ENCODE measurements at places on chromosomes 16 and 17.

DNA sequence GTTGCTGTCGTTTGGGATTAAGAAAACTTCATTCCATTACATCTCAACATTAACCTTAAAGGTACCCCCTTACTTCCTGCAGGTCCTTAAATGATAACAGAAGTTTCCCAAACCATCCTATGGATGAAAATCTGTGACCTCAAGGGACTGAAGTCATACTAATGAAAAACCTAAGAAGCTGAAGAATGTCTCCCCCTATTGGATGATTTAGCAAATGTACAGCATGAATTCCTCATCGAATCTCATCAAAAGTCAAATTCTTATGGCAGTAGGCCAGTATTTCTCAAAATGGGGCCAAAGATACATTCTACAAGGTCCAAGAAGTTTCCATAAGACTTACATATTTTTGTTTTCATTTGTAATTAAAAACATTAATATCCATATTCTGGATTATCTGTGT, 13.5 kb downstream of the SCO1 start:
- no peak for DNase-seq

GRCh38 chr17:59347975-59348391, 16.5 kb downstream of the YPEL2 start:
- DNase-seq: no peak

DNA sequence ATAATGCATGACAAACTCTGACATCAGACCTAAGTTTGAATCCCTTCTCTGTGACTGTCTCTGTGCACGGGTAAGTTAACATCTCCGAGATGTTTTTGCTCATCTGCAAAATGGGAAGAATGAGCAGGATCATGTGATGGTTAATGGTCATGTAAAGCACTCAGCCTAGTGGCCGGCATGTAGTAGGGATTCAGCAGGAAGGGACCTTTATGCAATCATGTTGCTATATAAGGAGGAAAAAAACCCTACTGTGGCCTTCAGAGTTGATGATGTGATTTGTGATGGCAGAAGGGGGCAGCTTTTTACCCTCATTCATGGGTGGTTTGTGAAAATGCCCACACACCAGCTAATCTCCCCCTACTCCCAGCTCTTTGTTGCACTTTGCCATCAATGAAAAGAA, 24.1 kb downstream of the CLEC16A start:
- no peak for DNase-seq

- no peak for DNase-seq
Measured at GRCh38 chr16:4628283-4628682, 3.7 kb downstream of the MGRN1 start.

GRCh38 chr17:8345052-8345690, 5.5 kb downstream of the ODF4 start:
- DNase-seq: no peak

- no peak for DNase-seq
Measured at GRCh38 chr17:82863941-82864712, 24.3 kb upstream of the ZNF750 start.

GRCh38 chr17:13728781-13729180, 127.1 kb upstream of the HS3ST3A1 start:
- DNase-seq: no peak

DNA sequence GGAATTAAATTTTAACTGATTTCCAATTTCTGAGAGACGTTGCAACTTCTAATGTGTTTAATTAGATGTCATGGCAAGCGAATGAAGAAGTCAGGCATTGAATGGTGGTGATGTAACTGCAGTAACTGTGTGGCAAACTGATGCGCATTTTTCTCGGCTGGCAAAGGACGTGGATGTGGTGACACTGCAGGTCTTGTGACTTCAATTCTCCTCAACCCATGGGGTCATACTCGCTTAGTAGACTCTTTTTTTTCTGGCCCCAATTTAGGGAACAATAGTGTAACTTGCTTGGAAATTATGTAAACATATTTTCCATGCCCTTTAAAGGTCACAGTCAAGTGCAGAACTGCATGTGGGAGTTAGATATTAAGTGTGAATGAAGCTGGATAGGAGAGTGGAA, 1.9 kb upstream of the FAM20A start:
- no peak for DNase-seq

- DNase-seq: no peak
Measured at GRCh38 chr17:63533433-63534077, 10.4 kb downstream of the KCNH6 start.

DNA sequence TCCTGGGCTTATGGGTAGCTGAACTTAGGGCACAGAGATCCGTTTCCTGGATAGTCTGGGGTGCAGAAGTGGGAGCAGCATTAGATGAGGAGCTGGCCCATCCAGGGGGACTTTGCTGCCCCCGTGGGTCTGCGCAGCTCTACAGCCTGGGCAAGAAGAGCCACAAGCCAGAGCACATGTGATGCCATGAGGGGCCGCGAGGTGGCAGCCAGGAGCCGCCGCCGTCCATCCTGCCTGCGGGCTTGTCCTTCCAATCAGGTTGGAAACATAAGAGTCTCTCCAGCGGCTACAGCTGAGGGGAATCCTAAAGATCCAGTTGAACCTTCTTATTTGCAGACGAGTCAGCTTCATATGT, 21.9 kb downstream of the C1QTNF1 start:
- DNase-seq: peak; percentile 48

- no peak for DNase-seq
Measured at GRCh38 chr16:68767581-68767980, 30.5 kb downstream of the CDH1 start.

DNA sequence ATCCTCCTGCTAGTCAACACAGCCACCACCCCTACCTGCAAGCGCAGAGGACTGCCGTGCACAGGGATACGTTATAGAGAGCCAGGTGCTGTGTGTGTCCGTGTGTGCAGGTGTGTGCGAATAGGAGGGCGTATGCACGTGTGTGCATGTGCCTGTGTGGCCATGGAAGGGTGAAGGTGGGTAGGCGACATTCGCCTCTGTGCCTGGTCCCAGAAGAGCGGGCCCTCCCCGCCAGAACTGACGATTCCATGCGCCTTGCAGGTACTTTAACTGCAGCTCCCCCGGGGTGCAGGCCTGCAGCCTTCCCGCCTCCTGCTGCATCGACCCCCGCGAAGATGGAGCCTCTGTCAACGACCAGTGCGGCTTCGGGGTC, 8.7 kb downstream of the PDE6G start:
- no peak for DNase-seq

GRCh38 chr16:83842756-83843507, 35.2 kb downstream of the HSBP1 start:
- DNase-seq: peak; percentile 18

DNA sequence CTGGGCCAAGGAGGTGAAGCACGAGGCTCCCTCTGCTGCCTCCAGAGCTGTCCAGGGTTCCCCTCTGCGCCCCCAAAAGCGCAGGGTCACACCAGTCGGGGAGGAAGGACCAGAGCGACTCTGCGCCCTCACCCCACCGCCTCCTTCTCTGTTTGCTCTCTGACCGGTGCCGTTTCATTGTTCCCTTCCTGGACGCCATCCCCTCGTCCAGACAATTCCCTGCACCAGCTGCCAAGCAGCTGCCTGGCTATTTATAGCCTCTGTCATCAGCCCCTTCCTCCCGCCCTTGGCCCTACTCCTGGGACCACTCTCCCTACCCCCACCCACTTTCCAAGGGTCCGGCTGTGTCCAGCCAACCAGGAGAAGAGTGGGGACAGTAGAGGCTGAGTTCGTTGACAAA, 68.8 kb upstream of the CREBBP start:
- DNase-seq: no peak

- DNase-seq: no peak
Measured at GRCh38 chr16:78939597-78939996, 660.9 kb downstream of the MAF start.

DNA sequence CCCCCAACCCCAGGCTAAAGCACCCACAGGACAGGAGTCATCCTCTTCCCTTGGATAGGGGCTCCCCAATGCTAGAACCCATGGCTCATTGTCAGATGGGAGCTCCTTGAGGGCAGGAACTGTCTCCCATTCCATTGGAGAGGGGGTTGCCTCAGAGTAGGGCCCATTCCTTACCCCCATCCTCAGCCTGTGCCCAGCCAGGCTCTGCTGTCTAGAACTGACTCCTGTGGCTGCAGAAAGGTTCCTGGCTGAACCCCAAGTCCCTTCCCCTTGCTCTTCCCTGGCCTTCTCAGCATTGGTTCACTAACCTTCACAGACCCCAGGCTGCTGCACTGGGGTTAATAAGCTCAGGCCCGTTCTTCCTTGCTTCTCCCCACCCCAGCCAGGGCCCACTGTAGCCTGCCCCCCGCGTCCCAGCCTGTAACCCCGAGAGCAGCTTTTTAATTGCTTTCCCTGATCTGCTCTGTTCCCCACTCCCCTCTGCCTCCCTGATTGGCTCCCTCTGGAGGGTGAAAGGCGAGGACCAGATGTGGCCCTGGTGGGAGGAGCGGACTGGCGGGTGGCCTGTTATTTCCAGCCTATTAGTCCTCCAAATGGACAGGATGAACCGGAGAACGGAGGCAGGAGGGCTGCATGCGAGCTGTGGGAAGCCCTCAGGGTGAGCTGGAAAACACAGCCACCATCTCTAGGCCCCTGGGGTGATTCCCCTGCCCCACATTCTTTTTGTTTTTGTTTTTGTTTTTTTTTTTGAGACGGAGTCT, 6.0 kb upstream of the GFAP start:
- DNase-seq: no peak

GRCh38 chr17:6912110-6913051, 80.9 kb upstream of the TEKT1 start:
- DNase-seq: no peak

DNA sequence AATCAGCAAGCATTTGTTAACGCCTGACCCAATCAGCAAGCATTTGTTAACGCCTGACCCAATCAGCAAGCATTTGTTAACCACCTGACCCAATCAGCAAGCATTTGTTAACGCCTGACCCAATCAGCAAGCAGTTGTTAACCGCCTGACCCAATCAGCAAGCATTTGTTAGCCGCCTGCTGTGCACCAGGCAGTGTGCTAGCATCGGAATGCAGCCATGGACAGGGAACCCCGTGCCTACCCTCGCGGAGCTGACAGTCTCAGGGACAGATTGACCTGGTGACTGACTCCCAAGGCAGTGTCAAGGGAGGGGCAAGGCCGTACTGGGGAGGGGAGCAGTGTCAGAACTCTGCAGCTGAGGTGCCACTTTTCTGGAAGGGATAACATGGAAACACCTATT, 66.9 kb downstream of the ABR start:
- no peak for DNase-seq

DNA sequence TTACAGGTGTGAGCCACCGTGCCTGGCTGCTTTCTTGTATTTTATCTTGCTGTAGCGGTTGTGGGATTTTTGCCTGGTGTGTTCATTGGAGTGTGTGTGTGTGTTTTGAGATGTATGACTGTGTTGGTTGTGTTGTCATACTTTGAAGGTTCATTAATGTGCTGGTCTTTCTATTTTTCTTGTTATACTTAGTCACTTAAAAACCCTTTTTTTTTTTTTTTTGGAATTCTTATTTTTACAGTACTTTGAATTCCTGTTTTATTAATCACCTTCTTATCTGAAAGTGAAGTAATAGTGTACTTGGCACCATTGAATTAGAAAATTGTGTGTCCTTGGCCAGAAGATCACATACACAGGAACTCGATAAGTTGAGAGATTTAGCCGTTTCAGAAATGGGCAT, 30.2 kb downstream of the TENT4B start:
- no peak for DNase-seq

- peak; percentile 64 for DNase-seq
Measured at GRCh38 chr17:4209611-4210010, 54.2 kb downstream of the ANKFY1 start.

DNA sequence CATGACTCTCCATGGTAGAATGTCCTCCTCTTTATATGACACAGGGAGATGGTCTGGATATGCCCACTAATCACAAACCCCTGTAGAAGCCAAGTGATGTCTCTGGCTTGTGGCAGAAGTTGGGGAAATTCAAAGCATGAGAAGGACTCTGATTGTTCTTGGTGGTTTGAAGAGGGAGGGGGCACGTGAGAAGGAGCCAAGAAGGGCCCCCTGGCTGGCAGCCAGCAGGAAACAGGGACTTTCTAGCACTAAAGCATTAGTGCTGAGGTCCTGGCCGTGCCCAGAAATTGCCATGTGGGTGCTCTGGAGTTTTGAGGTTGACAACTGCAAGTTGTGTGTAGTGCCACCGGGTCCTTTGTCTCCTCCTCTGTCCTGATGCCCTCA, 199.9 kb downstream of the LGALS9B start:
- DNase-seq: no peak

DNA sequence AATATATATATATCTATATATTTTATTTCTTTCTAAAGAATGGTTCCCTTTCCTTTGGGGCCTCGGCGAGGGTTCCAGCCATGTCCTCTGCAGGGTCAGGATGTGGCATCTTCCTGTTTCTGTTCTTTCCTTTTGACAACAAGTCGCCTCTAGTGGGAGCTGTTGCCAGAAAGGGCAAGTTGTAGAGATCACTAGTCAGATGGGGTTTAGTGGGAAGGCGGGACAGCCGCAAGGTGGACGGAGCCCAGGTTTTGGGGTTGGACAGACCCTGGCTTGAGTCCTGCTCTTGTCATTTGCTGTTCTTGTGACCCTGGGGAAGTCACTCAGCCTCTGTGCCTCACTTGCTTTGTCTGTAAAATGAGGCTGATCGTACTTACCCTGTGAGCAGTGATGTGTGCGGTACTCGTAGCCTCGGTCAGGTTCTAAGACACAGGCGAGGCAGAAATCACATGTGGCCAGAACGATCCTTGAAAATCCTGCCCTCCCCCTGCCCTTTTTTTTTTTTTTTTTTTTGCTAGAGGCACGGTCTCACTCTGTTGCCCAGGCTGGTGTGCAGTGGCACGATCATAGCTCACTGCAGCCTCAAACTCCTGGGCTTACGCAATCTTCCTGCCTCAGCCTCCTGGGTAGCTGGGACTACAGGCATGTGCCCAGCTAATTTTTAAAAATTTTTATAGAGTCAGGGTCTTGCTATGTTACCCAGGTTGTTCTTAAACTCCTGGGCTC, 80.1 kb downstream of the ABCC6 start:
- no peak for DNase-seq

DNA sequence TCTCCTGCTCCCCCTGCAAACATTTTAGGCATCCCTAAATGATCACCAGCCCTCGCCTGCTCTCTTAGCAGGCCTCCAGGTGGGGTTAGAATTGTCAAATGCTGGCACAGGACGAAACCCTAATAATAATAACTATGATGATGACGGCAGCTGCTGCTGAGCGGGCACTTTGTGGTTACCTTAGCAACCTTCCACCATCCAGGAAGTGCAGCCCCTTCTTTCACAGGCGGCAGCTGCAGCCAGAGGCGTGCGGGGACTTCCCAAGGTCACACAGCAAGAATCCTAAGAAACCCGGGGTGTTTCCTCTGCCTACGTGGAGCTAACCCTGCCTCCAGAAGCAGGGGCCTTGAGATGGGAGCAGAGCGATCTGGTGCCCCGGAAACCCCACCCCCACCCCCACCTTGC, 22.4 kb upstream of the EIF1 start:
- no peak for DNase-seq

GRCh38 chr16:50977138-50977537, 173.9 kb downstream of the SALL1 start:
- DNase-seq: no peak

GRCh38 chr16:4588386-4588785, 26.3 kb downstream of the UBALD1 start:
- DNase-seq: no peak

- DNase-seq: no peak
Measured at GRCh38 chr17:83062011-83062817, 17.2 kb upstream of the METRNL start.

GRCh38 chr17:27457360-27457715, 1.1 kb downstream of the KSR1 start:
- DNase-seq: peak; percentile 27
